ENCODE measurements at places on chromosomes 7 and 10.

GRCh38 chr7:133009426-133010252 is 72.3 kb downstream of the CHCHD3 start:
- peak; percentile 80 for DNase-seq

GRCh38 chr10:78985973-78986818 is 82.6 kb upstream of the ZMIZ1 start:
- no peak for DNase-seq

DNA sequence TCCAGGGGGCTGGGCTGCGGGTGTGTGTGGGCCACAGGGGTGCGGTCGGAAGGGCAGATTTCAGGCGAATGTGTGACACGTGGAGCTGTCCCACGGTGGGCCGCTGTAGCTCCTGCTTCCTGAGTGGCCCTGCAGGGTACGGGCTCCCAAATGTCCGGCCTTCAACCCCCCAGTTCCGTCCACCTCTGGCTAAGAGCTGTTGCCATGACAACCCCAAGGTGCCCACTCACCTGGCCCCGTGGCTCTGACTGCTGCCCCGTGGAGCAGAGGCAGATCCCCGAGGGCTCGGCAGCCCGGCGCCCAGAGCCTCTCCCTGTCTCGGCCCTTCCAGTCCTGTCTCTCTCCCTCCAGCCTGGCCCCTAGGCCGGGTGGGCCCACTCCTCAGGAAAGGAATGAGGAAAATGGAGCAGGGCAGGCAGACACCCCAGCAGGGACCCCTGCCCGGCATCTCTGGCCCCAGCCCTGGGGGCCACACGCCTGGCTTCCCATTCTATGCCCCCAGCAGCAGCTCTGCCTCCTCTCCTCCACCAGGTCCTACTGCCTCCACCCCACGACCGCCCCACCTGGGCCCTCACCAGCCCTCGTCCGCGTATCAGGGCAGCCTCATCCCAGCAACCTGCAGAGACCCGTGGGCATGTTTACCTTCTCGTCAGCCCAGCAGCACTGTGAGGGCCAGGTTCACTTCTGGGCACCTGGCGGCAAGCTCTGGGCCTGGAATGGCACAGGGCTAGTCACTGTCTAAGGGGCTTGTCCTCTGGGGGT is 215.6 kb downstream of the ELFN1 start:
- DNase-seq = no peak

- no peak for DNase-seq
Measured at GRCh38 chr10:50541317-50541716, 82.4 kb downstream of the SGMS1 start.

DNA sequence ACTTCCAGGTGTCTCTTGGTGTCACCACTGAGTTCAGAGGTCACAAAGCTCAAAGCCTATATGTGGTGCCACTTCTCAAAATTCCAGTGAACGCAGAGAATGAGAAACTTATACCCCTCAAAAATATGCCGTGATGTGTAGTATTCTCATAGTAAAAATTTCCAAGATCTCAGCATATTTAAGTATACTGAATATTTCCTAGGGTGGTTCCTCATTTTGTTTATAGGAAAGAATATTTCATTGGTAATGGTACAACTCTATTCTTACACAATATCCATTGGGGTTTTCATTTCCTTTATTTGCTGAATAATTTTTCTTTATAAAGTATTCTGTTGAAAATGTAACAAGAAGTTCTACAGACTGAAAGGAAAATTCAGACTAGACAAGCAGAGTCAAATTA is 58.9 kb upstream of the ADO start:
- DNase-seq = no peak

DNA sequence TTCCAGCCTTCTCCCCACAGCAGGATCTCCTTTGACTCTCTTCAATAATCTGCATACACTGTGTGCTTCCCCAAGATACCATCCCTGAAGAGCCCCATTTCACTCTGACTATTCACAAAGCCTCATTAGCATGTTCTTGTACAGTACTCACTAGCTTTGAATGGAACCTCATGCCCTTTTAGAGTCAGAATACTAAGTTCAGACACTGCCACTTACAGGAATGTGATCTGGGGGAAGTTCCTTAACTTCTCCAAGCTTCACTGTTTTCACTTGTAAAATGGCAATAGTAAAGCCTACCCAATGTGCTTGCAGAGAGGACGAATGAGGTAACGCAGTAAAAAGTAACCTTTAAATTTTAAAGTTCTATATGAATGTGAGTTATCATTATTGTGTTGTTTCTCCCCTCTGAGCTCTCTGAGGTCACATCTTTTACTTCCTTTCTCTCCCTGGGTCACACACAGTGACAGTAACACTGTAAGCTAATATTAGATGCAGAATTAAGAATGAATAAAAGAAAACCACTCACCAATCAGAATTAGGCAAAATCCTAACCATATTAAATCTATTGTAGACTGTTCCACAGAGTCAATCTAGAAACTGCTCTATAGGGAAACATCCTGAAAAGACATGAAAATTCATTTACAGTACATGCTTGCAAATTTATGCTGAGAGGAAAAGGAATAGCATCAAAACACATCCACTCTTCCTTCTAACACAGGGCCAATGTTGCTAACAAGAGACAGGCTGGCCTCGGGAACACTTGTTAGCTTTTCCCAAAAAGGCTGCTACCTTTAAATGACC is 64.2 kb upstream of the IL6 start:
- no peak for DNase-seq

DNA sequence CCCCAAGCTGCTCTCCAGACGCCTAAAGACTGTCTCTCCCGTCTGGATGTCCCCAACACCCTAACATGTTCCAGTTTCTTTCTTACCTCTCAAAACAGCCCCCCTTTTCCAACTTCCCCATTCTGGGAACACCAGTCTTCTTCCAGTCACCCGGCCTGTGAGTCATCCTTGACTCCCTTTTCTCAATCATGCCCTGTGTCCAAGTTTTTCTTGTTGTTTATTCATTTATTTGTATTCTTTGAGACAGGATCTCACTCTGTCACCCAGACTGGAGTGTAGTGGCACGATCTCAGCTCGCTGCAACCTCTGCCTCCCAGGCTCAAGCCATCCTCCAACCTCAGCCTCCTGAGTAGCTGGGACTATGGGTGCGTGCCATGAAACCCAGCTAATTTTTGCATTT is 15.6 kb downstream of the SNX10 start:
- no peak for DNase-seq

DNA sequence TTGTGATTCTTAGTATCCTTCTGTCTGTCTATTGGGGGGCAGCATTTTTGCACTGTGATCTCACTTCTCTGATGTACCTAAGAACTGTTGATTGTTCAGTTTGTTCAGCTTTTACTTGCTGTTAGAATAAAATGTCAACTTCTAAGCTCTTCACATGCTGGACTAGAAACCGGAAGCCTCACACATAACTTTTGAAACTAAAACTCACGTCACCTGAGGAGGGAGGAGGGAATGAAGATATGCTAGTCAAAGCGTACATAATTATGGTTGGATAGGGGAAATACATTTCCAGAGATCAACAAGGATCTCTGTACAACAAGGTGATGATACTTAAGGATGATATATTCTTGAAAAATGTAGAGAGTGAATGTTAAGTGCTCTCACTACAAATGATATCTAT is 609.7 kb downstream of the INHBA start:
- DNase-seq = no peak

GRCh38 chr10:12198156-12198555 is 2.2 kb downstream of the CDC123 start:
- DNase-seq = no peak

DNA sequence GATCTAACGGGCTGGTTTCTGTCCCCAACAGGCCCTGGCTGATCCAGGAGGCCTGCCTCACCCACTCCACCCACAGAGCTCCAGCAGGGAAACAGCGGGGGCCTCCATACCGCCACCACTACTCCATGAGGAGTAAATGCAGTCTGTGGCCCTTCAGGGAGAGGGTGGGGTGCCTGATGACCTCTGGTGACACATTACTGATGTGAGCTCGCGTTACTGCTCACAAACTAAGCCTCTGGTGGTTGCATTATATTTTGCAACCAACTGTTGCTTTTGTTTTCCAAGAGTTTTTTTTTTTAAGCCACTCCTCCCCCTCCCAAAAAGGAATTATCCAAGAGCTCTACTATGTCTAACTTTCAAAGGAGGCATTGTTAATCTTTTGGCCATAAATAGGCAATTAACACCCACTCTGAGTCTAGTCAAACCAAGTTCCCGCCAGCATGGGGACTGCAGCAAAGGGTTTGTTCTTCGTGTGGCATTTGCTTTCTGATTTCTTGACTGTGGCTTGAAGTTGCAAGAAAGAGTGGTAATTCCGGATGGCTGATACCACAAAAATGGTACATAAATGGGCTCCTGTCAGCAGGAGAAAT is 72.6 kb downstream of the FAM53B start:
- no peak for DNase-seq

GRCh38 chr10:71968553-71969474 is 4.6 kb downstream of the CHST3 start:
- no peak for DNase-seq

DNA sequence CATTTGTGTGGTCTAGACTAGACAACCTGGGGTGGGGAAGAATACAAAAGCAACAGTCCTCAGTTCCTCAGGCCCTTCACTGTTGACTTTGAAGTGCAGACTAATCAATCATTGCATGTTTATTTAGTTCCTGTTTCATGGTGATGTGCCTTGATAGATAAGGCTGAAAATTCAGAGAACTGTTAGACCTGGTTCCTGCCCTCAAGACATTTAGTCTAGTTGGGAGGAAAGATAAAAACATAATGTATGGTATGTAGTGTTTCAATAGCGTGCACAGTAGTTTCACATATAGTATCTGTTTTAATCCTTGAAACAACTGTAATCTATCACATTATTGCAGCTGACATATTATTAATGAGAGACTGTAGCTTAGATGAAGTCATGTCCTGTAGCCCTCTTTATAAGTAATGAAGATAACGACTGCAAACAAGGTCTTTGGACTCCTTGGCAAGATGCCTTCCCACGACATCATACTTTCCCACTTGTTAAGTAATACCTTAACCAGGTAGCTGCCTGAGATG is 124.0 kb downstream of the CELF2 start:
- DNase-seq = no peak

GRCh38 chr10:71575451-71575850 is 144.1 kb downstream of the C10orf105 start:
- DNase-seq = no peak

- DNase-seq = no peak
Measured at GRCh38 chr7:110309941-110310340, 781.0 kb upstream of the LRRN3 start.

DNA sequence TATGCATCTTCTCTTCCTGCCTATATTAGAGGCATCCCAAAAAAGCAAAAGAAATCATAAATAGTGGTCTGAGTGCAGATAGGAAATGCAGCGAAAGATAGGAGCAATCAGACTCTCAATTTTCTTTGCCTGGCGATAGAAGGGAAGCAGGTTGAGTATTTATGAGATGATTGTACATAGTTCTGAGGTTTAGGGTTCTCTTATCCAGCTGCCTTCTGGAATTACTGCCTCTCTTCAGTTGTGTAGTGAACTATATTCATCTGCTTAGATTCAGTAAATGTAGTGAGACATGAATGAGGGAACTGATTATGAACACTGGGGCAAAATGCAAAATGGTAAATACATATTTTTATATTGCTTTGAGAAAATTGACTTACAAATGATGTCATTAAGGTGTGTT is 93.0 kb upstream of the CYP26C1 start:
- DNase-seq = no peak

GRCh38 chr10:43186150-43186549 is 47.9 kb downstream of the CSGALNACT2 start:
- no peak for DNase-seq
